Activated CD8-positive, alpha-beta memory T cell treated with anti-CD3 and anti-CD28 coated beads for 1 hour (primary cell): ENCODE measurements at places on chromosomes 3 and 15.

DNA sequence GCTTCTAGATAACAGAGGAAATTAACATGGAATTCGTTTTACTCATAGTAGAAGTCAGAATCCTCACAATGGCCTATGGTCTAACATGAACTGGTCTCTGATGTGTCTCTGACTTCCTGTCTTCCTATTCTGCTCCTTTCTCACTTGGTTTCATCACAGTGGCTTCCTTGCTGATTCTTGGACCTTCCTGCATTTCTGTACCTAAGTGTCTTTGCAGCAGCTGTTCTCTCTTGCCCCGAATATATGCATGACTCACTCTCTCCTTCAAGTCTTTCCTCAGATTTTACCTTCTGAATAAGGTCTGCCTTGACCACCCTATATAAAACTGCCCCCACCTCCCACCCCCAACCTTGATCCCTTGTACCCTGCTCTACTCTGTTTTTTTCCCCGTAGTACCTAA is 14.1 kb downstream of the ARL13B start:
- no peak for DNase-seq

DNA sequence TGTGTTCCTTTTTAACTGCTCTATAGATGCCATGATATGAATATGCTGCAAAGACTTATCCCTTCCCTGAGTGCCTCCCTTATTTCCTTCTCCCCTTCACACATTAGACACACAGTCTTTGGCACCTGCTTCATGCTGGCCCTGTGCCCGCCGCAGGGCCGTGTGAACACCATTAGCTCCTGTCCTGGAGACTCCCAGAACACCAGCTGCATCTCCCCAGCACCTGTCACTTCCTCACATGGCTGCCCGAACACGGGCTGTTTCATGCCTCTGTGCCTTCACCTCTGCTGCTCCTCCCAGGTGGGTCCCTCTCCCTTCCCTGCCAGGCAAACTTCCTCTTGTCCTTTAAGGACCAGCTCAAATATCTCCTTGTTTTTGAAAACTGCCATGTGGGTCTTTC is 40.5 kb upstream of the SEC13 start:
- DNase-seq = no peak

DNA sequence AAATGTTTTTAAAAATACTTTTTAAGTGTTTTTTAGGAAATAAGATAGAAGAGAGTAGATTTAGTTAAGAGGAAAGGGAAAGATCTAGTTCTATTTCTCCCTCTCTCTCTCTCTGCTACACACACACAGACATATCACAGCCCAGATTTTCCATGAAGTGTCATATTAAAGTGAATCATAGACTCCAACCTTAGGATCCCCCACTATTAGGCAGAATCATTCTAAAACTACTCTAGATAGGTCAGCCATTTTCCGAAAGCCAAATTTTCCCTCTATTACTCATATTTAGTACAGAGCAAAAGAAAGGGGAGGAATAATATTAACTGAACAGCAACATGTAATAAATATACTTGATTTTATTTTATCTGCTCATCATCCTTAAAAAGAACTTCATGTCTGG is 45.1 kb upstream of the RSL24D1 start:
- DNase-seq = no peak

DNA sequence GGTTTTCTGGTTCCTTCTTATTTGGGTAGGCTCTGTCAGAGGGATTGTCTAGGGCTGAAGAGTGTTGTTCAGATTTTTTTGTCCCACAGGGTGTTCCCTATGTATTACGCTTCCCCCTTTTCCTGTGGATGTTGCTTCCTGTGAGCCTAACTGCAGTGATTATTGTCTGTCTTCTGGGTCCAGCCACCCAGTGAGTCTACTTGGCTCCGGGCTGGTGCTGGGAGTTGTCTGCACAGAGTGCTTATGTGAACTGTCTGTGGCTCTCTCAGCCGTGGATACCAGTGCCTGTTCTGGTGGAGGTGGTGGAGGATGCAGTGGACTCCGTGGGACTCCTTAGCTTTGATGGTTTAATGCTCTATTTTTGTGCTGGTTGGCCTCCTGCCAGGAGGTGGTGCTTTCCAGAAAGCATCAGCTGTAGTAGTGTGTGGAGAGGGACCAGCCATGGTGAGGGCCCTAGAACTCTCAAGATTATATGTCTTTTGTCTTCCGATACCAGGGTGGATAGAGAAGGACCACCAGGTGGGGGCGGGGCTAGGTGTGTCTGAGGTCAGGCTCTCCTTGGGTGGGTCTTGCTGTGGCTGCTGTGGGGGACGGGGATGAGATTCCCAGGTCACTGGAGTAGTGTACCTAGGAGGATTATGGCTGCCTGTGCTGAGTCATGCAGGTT is 53.8 kb downstream of the CCDC66 start:
- DNase-seq = no peak

- no peak for DNase-seq
These were observed 24.0 kb downstream of the PSTPIP1 start for GRCh38 chr15:77018796-77019505.

DNA sequence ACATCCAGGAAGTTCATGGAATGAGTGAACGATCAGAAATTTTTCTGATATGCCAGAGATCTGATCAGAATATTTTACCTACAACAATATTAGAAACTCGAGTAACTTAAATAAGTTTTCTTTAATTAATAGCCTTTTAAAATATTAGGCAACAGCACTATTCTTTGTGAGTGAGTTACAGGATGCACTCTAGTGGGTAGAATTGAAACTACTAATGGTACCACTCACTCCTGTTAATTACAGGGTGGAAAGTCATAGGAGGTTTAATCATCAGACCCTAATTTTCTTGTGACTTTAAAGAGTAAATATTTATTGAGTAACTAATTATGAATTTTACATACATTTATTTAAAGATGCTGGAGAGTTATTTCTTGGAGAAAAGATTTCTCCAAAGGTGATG is 217.3 kb downstream of the CACNA2D3 start:
- DNase-seq = no peak

DNA sequence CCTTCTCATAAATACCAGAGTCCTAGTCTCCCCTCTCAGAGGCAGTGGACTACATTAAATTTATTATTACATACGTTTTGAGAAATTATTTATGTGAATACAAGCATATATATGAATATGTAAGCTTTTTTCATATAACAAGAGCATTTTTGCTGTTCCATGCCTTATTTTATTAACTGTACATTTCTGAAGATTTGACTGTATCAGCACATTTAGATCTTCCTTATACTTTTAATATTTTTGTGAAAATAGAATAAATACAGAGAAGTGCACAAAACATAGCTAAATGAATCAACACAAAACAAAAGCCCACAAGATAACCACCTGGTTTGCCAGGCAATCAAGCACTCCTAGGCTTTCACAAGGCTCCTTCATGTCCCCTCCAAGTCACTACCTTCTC is 27.8 kb downstream of the HHLA2 start:
- no peak for DNase-seq

GRCh38 chr15:57647791-57648130 is 56.1 kb downstream of the MYZAP start:
- no peak for DNase-seq

DNA sequence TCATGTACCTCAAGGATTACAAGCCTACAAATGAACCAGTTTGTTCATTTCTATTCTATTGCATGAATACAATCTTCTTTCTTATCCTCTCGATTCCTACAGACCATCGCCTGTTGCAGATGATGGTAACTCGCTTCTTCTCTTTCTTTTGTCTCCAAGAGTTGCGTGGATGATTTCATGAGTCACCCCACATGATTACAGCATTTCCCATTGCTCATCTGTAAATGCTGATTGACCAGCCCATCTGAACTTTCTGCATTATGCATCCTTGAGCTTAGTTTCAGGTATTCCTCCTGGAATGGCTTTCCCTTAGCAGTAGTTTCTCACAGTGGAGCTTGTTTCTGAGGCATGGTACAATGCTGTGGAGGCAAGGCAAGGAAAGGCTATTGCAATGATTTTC is 109.6 kb upstream of the TOPAZ1 start:
- DNase-seq = no peak

DNA sequence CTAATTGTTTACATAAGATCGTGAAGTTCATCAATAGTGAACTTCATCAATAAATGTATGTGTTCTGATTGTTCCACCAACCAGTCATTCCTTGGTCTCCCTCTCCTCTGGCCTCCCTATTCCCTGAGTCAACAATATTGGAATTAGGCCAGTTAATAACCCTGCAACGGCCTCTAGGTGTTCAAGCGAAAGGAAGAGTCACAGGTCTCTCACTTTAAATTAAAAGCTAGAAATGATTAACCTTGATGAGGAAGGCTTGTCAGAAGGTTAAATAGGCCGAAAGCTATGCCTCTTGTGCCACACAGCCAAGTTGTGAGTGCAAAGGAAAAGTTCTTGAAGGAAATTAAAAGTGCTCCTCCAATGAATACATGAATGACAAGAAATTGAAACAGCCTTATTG is 89.4 kb upstream of the ACKR4 start:
- DNase-seq = no peak

DNA sequence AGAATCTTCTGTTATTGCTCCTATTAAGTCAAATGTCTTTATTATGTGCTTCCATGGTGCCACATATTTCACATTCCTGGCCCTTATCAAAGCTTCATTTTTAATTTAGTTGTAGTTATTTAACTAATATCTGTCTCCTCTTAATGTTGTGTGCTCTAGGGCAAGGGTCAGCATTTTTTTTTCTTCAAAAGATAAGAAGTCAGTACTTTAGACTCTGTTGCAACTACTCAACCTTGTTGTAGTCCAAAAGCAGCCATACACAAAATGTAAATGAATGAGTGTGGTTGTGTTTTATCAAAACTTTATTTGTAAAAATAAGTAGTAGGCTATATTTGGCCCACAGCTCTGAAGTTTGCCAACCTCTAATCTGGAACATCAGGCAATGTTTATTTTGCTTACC is 394.7 kb upstream of the CBLB start:
- DNase-seq = no peak

DNA sequence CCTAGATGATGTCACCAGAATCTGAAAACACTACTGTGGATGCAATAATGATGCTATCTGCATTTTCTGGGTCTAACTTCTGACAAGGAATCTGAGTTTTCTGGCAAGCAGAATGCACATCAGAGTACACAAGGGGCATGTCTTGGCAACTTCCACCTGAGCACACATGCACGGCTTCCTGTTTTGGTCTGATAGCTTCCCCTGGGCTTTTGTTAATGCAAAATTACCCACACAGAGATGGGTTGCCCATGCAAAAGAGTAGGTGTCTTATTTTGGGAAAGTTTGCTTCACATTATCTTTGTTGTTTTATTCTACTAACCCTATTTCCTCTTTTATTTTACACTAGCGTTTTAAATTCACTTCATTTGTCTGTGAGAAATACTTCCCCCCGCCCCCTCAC is 74.2 kb upstream of the SATB1 start:
- no peak for DNase-seq

DNA sequence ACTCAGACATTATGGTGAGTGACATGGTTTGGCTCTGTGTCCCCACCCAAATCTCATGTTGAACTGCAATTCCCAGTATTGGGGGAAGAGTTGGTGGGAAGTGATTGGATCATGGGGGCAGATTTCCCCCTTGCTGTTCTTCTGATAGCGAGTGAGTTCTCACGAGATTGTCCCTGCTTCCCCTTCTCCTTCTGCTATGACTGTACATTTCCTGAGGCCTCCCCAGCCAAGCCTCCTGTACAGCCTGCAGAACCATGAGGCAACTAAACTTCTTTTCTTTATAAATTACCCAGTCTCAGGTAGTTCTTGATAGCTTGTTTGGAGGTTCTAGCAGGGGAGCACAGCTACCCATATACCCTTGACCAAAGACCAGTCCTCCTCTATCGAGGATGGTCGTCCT is 45.9 kb downstream of the ADAM10 start:
- no peak for DNase-seq

DNA sequence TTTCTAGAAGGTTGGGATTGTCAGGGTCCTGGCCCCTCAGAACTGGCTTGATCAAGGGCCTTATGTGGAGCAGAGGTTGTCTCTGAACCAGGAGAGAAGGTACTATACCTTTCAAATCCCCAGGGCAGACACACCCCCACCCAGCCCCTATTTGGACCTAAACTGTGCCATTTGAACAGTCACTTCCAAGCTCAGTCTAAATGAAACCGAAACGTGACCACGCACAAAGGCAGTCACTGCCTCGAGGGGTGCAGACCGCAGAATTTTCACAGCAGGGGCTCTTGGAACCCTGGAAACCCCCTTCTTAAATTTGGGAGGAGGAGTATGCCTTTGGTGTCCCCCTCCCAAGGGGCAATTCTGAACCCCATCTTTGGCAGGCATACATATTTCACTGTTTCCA is 53.7 kb downstream of the GRIP2 start:
- DNase-seq = no peak

- no peak for DNase-seq
These were observed 64.8 kb upstream of the ABHD2 start for GRCh38 chr15:89023311-89023961.

DNA sequence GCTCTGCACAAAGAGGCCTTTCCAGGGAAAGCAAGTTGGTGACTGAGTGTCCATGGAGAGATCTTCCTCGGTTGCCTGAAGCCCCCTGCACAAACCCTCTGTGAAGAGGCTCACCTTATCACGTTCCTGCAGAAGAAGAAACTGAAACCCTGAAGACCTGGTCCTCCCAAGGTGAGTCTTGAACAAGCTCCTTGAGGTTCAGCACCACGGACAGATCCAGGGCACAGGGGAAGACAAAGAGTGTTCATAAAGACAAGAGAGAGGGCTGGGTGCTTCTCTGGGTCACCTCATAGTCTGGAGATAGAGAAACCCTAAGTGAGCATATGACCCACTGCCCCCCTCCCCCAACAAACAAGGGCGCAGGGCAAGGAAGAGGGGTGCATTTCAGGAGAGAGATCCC is 21.7 kb upstream of the TBC1D21 start:
- DNase-seq = no peak

DNA sequence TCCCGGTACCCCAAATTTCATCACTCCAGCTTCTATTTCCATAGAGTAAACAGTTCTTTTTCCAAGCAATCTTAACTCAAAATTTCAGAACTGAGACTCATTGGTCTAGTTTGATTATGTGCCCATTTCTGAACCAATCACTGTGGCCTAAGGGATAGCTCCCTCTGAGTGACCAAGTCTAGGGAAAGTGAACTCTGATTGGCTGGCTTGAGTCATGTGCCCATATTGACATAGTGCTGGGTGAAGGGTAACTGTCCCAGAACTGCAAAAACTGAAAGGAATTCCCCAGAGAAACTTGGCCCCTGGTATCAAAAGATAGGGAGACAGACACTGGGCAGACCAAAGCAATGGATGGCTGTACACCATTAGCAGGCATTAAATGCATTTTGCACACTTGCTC is 171.2 kb upstream of the WNT5A start:
- DNase-seq = no peak

GRCh38 chr15:66292571-66293418 is 573 bp upstream of the DIS3L start:
- no peak for DNase-seq

- DNase-seq = no peak
These were observed 24.1 kb downstream of the MYH15 start for GRCh38 chr3:108486338-108486737.

- DNase-seq = no peak
These were observed 173.4 kb upstream of the C2CD4B start for GRCh38 chr15:62338497-62338896.

GRCh38 chr3:138082085-138082991 is 33.1 kb downstream of the DZIP1L start:
- DNase-seq = no peak

GRCh38 chr3:124257336-124257864 is 265.5 kb upstream of the ROPN1 start:
- DNase-seq = no peak

- DNase-seq = no peak
These were observed 26.6 kb downstream of the SLC28A1 start for GRCh38 chr15:84910928-84911623.
